NCI-H774 (cell line): ENCODE measurements at places on chromosomes 3 and 15.

- DNase-seq = no peak
Observed at GRCh38 chr3:128470134-128470899, 3.6 kb upstream of the DNAJB8 start.

DNA sequence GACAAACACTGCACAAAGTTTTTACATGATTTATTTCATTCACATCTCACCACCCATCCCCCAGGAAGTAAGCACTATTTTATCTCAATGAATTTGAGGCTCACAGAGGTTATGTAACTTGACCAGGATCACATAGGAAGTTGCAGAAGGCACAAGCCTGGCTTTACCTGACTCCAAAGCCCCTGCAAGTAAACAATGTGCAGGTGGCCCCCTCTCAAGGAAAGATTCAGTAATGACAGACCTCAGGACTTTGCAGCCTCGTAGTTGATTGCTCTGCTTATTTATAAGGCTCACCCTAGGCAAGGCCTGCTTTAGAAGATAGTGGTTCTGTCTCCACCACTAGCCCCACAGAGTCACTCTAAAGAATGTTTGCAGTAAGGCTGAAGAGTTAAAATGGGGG, 79.8 kb upstream of the MDFIC2 start:
- no peak for DNase-seq

DNA sequence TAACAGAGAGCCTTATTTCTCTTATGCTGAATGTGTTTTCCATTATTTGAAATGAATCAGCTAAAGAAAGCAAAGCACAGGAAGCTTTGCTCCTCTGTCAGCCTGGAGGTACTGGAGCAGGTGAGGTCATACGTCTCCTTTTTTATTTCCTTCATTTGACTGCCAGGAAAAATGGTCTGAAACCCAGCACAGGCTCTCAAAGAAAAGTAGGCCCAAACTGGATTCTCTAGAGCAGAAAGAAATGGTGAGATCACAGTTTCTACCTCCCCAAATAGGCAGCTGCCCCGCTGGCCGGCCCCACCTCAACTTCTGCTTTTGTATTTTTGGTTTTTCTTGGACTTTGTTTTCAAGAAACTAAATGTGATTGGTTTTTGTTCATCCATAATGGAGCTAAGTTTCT, 95.1 kb downstream of the RPL39L start:
- DNase-seq = no peak

DNA sequence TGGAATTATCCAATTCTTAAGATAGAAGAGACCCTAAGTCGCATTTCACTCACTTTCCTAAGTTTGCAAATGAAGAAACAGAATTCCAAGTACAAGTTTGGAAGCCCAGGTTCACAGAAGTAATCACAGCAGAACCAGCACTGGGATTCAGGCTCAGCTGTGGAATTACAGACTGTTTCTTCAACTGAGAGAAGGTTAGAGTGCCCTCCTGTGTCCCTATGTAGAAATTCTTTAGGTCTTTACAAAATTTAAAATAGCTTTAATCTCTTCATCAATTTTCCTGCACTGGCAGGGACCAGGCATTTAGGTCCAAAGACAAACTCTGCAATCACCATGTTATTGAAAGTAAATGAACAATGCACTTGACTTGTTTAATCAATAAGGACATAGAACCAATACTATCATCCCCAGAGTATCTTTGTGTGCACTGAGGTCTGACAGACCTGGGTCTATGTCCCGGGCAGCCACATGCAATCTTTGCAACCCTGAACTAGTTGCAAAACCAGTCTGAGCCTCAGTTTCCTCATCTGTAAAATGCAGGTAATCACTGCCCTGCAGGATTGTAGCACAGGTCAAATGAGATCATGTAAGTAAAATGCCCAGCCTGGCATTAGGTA, 96.3 kb upstream of the ZBED2 start:
- no peak for DNase-seq

- DNase-seq = no peak
Observed at GRCh38 chr3:126518779-126519177, 1.2 kb upstream of the UROC1 start.

GRCh38 chr15:66595332-66595731, 29.5 kb upstream of the LCTL start:
- no peak for DNase-seq

GRCh38 chr15:89017370-89018066, 70.7 kb upstream of the ABHD2 start:
- peak; percentile 27 for DNase-seq

DNA sequence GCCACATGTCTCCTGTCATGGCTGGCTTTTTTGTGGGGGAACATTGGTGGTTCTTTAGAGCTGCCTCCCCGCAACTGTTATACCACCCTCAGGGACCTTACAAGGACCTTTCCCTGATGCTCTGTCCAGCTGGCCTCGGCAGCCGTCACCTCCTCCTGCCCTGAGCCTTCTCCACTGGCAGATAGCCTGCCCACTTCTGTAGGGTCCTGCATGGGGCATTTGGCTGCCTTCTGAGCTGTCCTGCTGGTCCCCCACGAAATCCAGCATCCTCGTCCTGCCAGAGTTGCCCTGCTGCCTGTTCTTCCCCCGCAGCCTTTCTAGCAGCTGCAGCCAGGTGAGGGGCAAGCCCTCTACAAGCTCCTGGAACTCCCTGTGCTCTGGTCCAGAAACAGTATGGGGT, 86.2 kb downstream of the USP13 start:
- DNase-seq = no peak

- DNase-seq = no peak
Observed at GRCh38 chr3:127070776-127071175, 87.9 kb downstream of the PLXNA1 start.

DNA sequence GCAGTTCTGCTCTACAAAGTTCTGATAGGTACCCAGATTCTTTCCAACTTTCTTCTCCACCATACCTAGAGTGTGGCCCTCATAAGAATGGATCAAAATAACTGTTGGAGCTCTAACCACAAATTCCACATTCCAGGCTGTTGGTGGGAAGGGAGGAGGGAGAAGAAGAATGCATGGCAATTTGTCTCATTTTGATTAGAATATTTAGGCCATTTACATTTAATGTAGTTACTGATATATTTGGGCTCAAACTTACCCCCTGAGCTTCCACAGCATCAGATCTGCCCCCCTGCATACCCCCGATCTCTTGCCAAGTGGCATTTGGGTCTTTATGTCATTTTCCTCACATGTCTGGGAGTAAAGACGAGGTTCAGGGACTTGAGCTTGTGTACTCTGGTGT, 7.7 kb downstream of the CHRNB4 start:
- no peak for DNase-seq

GRCh38 chr3:107939691-107940442, 151.0 kb downstream of the CD47 start:
- no peak for DNase-seq

GRCh38 chr3:169661361-169662131, 2.0 kb downstream of the MECOM start:
- peak; percentile 80 for DNase-seq

DNA sequence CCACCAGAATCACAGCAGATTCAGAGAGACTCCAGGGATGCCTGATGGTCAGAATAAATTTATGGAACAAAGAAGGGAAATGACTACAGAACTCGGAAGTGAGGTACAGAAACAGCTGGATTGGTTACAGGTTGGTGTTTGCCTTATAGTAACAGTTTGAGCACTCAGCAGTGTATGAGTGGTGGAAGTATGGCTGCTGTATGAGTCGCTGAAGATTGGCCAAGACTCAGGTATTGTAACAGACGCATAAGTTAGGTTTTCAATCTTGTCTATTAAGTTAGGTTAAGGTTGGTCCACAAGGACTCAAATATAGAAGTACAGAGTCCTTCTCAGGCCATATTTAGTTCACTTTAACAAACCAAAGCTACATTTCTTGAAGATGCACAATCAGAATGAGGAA, 33.1 kb downstream of the ATP13A5 start:
- no peak for DNase-seq

GRCh38 chr15:37877851-37878741, 56.3 kb upstream of the TMCO5A start:
- DNase-seq = no peak

DNA sequence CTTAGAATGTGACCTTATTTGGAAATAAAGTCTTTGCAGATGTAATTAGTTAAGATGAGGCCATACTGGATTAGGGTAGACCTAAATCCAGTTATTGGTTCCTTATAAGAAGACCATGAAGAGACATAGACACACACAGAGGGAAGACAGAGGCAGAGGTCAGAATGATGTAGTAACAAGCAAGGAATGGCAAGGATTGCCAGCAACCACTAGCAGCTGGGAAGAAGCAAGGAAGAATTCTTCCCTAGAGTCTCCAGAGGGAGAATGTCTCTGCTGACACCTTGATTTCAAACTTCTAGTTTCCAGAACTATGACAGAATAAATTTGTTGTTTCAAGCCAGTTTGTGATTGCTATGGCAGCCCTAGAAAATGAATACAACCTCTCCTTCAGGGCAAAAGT, 116.7 kb downstream of the WDR76 start:
- no peak for DNase-seq

DNA sequence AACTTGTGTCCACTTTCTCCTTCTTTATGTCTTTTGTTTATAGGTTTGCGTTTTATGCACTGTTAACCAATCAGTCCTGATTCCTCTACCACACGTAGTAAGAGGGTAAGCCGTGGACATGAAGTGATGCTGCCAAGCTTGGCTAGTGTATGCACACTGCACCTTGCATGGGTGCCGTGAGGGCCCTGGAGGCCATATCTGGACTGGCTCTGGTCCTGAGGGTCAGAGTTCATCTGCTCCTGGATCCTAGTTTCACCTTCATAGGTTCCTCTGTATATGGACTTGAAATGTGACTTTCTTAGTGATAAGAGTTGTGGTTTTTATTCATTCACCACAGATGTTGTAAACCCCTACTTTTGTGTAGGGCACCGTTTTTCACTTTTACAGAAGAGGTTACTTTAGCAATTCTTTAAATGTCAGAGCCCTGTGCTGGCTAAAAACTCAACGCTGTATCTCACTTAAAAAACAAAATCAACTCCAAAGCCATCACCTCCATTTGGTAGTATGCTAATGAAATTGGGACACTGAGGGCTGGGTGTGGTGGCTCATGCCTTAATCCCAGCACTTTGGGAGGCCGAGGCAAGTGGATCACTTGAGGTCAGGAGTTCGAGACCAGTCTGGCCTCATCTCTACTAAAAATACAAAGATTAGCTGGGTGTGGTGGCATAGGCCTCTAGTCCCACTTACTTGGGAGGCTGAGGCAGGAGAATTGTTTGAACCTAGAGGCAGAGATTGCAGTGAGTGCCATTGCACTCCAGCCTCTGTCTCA, 22.9 kb downstream of the SIAH2 start:
- DNase-seq = no peak

DNA sequence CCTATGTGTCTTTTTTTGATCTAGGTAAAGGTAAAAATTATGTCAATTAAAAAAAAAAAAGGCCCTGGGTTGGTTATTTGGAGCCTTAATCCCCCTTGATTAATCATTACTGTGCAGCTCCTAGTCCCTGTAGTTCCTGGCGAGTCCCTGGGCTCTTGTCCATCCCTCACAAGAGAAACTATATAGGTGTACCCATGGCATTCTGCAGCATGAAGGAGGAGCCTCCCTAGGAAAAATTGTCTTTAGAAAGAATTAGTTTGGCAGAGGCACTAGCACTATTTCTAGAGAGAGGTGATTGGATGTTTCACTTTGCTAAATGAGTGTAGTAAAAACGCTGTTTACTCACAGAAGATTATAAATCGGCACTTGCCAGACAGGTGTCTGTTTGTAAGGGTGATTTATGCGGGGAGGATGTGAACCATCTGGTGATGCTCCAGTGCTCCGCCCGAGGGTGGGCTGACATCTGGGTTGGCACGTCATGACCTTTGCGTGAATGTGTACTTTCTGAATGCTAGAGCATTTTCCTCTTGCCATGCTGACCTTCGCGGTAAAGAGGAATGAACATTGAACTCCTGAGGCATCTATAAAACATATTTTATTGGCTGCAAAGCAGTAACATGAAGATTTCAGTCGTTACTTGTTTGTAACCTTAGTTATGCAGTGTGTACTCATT, 12.6 kb downstream of the PLCL2 start:
- peak; percentile 24 for DNase-seq

DNA sequence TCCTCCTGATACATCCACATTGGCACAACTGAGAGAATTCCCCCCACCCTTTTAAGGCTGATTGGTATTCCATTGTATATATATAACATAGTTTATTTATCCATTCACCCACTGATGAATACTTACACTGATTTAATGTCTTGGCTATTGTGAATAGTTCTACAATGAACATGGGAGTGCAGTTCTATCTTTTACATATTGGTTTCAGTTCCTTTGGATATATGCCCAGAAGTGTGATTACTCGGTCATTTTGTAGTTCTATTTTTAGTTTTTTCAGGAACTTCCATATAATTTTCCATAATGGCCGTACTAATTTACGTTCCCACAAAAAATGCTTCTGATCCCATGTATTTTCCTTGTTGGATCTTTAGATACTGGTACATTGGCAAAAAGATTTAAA, 135.3 kb downstream of the FMN1 start:
- DNase-seq = no peak

GRCh38 chr3:66236281-66236680, 15.5 kb downstream of the SLC25A26 start:
- DNase-seq = no peak

DNA sequence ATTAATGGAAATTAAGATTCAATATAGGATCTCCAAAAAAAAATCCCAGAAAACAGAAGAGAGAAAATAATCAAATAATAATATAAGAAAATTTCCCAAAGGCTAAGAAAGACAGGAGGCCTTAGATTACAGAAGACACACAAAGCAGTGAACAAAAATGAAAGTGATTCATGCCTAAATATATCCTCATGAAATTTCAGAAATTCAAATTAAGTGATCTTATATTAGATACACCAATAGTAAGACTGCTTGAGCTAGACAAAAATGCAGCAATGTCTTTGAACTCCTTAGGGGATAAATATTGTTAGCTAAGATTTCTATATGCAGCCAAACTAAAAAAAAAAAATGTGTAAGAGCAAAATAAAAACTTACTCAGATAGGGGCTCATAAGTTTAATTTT, 44.6 kb upstream of the ARPP21 start:
- no peak for DNase-seq

DNA sequence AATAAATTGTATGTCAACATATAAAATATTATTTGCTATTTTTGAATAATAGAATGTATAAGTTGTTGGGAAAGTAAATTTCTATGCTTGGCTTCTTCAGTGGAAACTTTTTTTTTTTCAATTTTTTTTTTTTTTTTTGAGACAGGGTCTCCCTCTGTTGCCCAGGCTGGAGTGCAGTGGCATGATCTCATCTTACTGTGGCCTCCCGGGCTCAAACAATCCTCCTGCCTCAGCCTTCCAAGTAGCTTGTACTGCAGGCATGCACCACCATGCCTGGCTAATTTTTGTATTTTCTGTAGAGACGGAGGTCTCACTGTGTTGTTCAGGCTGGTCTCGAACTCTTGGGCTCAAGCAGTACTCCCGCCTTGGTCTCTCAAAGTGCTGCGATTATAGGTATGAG, 16.8 kb downstream of the MBNL1 start:
- no peak for DNase-seq

GRCh38 chr3:96776818-96777217, 37.6 kb upstream of the EPHA6 start:
- DNase-seq = no peak

DNA sequence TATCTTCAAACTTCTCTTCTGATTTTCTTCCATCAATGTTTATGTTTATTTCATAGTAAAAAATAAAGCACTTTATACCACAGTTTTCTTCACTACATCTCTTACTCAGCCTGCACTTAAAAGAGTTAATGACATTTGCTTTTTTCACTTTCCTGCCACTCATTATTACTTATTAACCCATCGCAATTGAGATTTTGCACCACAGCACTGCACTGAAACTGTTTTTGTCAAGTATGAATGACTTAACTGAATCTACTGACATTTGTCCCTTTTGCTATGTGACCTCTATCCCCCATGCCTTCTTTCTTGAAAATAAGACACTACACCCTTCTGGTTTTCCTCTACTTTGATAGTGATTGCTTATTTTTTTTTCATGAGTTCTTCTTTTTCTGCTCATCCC, 739.7 kb upstream of the DPPA4 start:
- DNase-seq = no peak
